ENCODE measurements at places on chromosomes 1 and 21.

DNA sequence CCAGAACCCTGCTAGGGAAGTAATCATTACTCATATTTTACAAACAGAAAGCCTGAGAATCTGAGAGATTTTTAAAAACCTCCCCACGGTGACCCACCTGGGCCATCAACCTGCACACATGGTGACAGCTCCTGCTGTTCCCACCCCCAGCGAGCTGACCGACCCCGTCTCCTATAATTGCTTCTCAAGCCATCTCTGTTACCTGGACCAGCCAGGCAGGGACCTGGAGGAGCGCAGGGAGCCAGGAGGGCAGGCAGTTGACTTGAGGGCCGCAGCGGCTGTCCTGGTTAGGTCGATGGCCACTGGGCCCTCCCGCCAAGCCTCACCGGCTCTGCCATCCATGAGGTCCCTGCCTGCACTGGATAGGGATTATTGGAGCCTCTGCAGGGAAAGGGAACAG lies 7.7 kb downstream of the TFF2 start:
- no peak for DNase-seq

DNA sequence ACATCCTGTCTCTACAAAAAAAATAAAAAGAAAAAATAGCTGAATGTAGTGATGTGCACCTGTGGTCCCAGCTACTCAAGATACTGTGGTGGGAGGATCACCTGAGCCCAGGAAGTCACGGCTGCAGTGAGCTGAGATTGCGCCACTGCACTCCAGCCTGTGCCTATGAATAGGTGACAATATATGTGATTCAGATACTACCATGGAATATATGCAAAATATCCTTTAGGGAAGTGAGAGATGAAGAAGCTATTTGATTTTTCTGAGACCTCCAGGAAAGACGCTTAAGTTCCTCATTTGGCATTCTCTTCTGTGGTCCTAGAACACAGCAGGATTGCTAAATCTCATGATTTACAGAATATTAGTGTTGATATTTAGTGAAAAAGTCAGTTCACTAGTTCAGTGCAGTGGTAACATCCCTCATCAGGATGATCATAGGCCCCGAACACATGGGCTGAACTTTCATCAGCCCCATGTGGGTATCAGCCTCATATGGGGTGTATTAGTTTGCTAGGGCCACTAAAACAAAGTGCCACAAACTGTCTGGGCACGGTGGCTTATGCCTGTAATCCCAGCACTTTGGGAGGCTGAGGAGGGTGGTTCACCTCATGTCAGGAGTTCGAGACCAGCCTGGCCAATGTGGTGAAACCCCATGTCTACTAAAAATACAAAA lies 6.0 kb upstream of the VASH2 start:
- DNase-seq, result no peak

GRCh38 chr1:209789245-209789644 lies 4.9 kb upstream of the C1orf74 start:
- no peak for DNase-seq

- DNase-seq, result peak; percentile 32
Measured at GRCh38 chr1:155859881-155860871, 809 bp downstream of the SYT11 start.

- DNase-seq, result no peak
Measured at GRCh38 chr1:59143811-59144210, 153.1 kb upstream of the FGGY start.
